ENCODE measurements at places on chromosomes 13 and 19. TPM values are rescaled to one million over a fixed set of nuclear protein-coding genes. Genes with fewer than 3 reads are reported as not detected.

GRCh38 chr19:5073153-5073844 is 104.4 kb downstream of the KDM4B start:
- no peaks in the 10 kb centered on the region for H3K27me3 ChIP-seq
- DNase-seq: no peak
- no peak overlapping the region for H3K27ac ChIP-seq
- no peaks in the 10 kb centered on the region for H3K36me3 ChIP-seq
- H3K4me3 ChIP-seq: no peak overlapping the region

DNA sequence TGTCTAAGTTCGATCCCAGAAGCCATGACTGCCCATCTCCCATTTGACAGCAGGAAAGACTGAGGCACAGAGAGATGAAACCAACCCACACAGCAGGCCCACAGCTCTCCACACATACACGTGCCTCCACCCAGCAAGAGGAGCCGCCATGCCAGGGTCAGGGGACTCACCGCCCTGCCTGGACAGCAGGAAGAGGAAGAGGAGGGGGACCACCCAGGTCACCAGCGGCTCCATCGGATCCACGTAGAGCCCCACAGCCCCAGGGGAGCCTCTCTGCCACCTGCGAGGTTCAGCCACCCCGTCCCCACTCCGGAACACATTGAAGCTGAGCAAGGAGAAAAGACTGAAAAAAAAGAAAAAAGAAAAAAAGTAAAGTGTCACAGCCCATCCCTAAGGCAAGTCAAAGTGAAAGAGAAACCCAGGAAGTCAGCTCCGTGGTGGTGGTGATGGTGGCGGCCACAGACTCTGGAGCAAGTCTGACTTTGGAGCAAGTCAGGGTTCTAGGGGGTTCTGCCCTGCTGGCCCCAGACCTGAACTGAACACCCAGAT is at the start of gene IL12RB1:
Gene IL12RB1, minus strand, starts transcription at position 345 of the 549 bp plus-strand sequence. Its CDS starts 111 bp downstream, at position 234.
- no peaks in the 10 kb centered on the region for H3K36me3 ChIP-seq
- H3K27me3 ChIP-seq: peaks cover 34% of the 10 kb centered on the region
- peaks cover 7% of the 10 kb centered on the region for H3K4me1 ChIP-seq
- H3K4me3 ChIP-seq: no peak within 1 kb of the TSS
- no peak within 1 kb of the TSS for H3K27ac ChIP-seq

The PLPP2 gene
- 126 TPM for total RNA-seq

The NCR1 gene
- total RNA-seq: not detected

DNA sequence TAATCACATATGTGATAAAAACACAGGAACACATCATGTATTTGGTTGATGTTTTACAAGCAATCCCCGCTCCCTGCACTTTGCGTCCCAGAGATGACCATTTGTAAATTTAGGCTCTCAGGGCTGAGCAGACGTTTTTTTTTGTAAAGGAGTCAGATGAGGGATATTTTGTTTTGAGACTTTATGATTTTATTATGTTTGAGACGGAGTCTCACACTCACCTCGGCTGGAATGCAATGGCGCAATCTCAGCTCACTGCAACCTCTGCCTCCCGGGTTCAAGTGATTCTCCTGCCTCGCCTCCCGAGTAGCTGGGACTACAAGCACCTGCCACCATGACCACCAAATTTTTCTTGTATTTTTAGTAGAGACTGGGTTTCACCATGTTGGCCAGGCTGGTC is 1.4 kb downstream of the TLE6 start:
- H3K27ac ChIP-seq: no peak overlapping the region
- H3K4me3 ChIP-seq: no peak overlapping the region
- DNase-seq: no peak
- H3K27me3 ChIP-seq: peaks cover 13% of the 10 kb centered on the region
- H3K36me3 ChIP-seq: peaks cover 11% of the 10 kb centered on the region
- no peaks in the 10 kb centered on the region for H3K4me1 ChIP-seq

DNA sequence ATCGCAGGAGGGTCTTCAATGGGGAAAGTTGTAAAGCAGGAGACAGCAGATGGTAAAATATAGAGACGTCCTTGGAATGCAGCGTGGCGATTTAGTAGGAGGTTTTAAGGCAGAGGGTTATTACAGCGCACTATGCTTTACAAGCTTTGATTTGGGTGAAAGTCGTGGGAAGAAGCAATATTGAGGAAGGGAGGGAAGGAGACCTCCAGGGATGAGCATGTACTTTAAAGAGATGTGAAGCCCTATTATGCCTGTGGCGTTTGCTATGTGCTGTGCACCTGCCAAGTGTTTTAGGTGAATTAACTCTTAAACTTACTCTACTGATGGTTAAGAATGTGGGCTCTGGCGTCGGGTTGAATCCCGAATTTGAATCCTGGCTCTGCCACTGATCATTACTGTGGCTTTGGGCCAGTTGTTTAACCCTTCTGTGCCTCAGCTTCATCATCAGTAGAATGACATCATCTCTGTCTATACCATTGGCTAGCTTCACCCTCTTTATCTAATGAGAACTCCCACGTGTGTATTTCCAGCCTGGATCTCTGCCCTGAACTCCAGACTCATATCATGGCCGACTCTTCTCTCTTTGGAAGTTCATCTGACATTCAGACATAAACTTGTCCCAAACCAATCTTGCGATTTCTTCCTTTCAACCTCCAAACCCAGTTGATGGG is 583 bp downstream of the CCDC61 start:
- no peaks in the 10 kb centered on the region for H3K36me3 ChIP-seq
- peaks cover 2% of the 10 kb centered on the region for H3K27me3 ChIP-seq
- DNase-seq: no peak
- H3K4me3 ChIP-seq: no peak overlapping the region
- H3K4me1 ChIP-seq: peaks cover 10% of the 10 kb centered on the region
- H3K27ac ChIP-seq: no peak overlapping the region

DNA sequence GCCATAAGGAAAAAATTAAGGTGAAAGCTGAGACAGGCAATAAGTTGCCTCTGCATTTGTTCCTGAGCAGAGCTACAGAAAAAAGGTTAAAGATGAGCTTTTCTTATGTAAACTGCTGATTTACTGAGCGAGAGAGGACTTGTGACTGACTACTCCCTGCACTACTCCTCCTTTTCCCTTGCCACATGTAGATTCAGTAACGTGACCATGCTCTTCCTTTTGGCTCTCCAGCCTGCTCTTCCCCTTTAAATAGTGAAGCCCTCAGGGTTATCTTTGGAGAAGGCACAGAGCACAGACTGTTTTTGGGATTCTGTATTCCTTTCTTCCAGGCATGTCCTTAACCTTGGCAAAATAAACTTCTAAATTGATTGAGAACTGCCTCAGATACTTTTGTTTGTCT is 630.2 kb downstream of the UQCRFS1 start:
- no peaks in the 10 kb centered on the region for H3K27me3 ChIP-seq
- no peak overlapping the region for H3K27ac ChIP-seq
- no peaks in the 10 kb centered on the region for H3K36me3 ChIP-seq
- no peak overlapping the region for H3K4me3 ChIP-seq

DNA sequence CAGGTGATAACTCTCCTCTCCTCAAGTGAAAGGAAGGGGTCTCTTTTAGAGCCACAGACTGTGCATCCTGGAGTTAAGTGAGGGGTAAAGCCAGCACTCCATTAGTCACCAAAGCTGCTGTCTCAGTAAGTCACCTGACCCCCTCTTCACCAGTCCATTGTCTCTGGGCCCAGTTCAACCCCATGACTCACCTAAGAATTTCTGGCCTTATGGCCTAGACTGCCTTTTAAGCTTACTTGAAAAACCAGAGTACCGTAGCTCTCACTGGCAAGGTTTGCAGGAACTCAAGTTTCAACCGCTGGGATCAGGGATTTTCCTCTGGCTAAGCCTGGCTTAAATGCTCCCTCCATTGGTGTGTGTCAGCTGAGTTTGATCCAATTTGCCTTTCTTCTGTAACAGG is 23.4 kb upstream of the EID2 start:
- H3K36me3 ChIP-seq: no peaks in the 10 kb centered on the region
- peaks cover 9% of the 10 kb centered on the region for H3K4me1 ChIP-seq
- H3K27me3 ChIP-seq: no peaks in the 10 kb centered on the region
- no peak overlapping the region for H3K4me3 ChIP-seq
- peak; percentile 47 for DNase-seq

The CHST8 gene
- not detected for total RNA-seq

- no peak overlapping the region for H3K4me3 ChIP-seq
- H3K27ac ChIP-seq: no peak overlapping the region
- no peaks in the 10 kb centered on the region for H3K4me1 ChIP-seq
- no peaks in the 10 kb centered on the region for H3K36me3 ChIP-seq
These were observed 18.7 kb downstream of the MEX3D start for GRCh38 chr19:1549332-1549945.

DNA sequence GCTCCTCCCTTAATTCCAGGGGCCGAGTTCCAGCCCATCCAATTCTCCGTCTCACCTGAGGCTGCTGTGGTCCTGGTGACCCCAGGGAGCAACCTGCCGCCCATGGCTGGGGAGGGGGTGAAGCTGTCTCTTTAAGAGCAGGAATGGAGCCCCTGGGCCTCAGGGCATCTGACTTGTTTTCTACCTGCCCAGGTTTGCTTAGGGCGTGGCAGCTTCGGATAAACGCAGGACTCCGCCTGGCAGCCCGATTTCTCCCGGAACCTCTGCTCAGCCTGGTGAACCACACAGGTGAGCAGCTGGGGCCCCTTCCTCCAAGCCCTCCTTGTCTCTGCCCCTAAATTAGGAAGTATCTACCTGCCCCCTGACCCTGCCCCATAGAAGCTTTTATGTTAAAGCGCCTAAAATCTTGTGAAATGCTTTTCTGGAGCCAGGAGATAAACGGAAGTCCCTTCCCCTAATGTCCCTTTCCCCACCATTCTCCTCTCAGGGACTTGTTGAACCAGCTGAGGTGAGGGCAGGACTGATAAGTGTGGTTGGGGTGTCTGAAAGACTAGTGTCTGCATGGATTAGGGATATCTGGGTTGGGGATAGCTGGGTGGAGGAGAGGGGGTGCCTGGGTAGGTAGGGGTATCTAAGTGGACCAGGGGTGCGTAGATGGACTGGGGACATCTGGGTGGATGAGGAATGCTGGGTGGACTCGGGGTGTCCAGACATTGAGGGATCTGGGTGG is 614 bp downstream of the FXYD3 start:
- H3K4me1 ChIP-seq: peaks cover 56% of the 10 kb centered on the region
- peaks cover 49% of the 10 kb centered on the region for H3K36me3 ChIP-seq
- H3K4me3 ChIP-seq: peak overlapping the region; percentile 74

The GJB6 gene
- total RNA-seq: not detected

GRCh38 chr13:77857531-77858209 is 61.0 kb downstream of the EDNRB start:
- no peak for DNase-seq
- H3K27me3 ChIP-seq: no peaks in the 10 kb centered on the region
- H3K4me3 ChIP-seq: no peak overlapping the region
- no peaks in the 10 kb centered on the region for H3K36me3 ChIP-seq

- no peaks in the 10 kb centered on the region for H3K36me3 ChIP-seq
- no peak for DNase-seq
- H3K4me3 ChIP-seq: no peak overlapping the region
- no peaks in the 10 kb centered on the region for H3K4me1 ChIP-seq
- H3K27me3 ChIP-seq: no peaks in the 10 kb centered on the region
These were observed 12.2 kb downstream of the FPR3 start for GRCh38 chr19:51807111-51807701.

- DNase-seq: no peak
- H3K4me3 ChIP-seq: no peak overlapping the region
- H3K36me3 ChIP-seq: no peaks in the 10 kb centered on the region
- no peaks in the 10 kb centered on the region for H3K4me1 ChIP-seq
- H3K27me3 ChIP-seq: no peaks in the 10 kb centered on the region
These were observed 25.0 kb downstream of the LRCH1 start for GRCh38 chr13:46577696-46578589.

DNA sequence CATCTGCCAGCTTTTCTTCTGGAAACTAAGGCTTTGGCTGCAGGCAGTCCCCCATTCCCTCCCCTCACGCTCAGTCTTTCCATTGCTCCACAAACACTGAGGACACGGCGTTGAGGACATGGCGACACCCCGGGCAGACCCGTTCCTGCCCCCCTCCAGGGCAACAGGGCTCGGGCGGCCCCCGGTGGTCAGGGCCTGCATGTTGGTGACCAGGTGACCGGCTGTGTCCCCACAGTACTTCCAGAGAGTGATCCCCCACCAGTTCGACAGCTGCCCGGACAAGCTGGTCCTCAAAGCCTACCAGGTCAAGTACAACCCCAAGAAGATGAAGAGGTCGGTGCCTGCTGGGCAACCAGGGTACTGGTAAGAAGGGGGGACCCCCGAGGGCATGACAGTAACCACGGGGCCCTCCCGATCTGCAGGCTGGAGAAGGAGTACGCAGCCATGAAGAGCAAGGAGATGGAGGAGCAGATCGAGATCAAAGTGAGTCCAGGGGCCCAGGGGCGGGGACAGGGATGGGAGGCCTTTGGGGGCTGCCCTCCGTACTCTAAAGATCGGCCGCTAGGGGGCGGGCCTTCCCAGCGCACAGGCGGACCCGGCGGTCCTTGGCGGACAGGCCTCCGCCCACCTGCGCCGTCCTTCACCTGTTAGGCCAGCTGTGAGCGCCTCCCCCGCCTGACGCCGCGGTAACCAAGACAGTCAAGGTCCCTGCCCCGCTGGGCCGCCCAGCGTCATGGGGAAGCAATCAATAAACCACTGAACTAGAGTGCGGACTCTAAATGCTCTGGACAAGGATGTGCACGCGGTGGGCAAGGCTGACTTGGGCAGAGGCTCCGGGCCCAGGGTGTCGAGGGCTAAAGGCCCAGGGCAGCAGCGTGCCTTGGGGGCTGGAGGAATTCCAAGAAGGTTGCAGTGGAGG is 21.1 kb downstream of the PRR36 start:
- H3K4me1 ChIP-seq: peaks cover 13% of the 10 kb centered on the region
- H3K27me3 ChIP-seq: no peaks in the 10 kb centered on the region
- peak overlapping the region; percentile 67 for H3K27ac ChIP-seq
- DNase-seq: peak; percentile 93
- peak overlapping the region; percentile 63 for H3K4me3 ChIP-seq
- H3K36me3 ChIP-seq: peaks cover 14% of the 10 kb centered on the region

GRCh38 chr13:107079423-107080049 is 511.6 kb upstream of the ARGLU1 start:
- H3K36me3 ChIP-seq: no peaks in the 10 kb centered on the region
- no peak for DNase-seq
- H3K27ac ChIP-seq: no peak overlapping the region
- no peaks in the 10 kb centered on the region for H3K4me1 ChIP-seq
- no peaks in the 10 kb centered on the region for H3K27me3 ChIP-seq

The CBY2 gene
- not detected for total RNA-seq

- H3K4me1 ChIP-seq: no peaks in the 10 kb centered on the region
- no peak overlapping the region for H3K27ac ChIP-seq
These were observed 446.0 kb downstream of the EFNB2 start for GRCh38 chr13:106089261-106089980.

DNA sequence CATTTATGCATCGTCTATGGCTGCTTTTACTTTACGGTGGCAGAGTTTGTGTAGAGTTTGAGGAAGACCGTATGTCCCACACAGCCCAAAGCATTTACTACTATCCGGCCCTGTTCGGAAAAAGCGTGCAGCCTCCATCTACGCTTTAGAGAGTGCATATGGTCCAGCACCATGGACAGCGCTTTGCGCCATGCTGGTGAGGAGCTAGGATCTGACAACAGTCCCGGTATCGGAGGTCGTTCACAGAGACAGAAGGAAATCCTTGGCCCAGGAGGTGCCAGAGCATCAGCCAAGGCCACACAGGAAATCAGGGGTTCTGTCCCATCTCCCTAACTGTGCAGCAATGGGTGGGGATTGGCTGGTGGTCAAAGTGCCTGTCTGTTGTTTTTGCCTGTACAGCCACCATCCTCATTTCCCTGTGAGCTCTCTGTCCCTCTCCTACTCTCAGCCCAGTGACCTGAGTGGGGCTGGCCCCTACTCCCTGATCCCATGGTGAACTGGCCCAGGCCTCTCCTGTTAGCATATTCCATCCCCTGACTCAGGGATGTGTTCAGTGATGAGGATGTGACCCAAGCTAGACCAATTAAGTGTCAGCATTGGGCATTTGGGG is 16.2 kb upstream of the PRODH2 start:
- H3K4me1 ChIP-seq: no peaks in the 10 kb centered on the region
- DNase-seq: peak; percentile 51
- H3K27me3 ChIP-seq: peaks cover 88% of the 10 kb centered on the region
- H3K4me3 ChIP-seq: no peak overlapping the region
- no peak overlapping the region for H3K27ac ChIP-seq

The CYP2A6 gene
- total RNA-seq: not detected
